Activated CD8-positive, alpha-beta T cell treated with anti-CD3 and anti-CD28 coated beads for 36 hours (primary cell): ENCODE measurements at places on chromosomes 16 and 17.

GRCh38 chr17:29807520-29808361 is 122.3 kb downstream of the SSH2 start:
- peak; percentile 81 for DNase-seq

DNA sequence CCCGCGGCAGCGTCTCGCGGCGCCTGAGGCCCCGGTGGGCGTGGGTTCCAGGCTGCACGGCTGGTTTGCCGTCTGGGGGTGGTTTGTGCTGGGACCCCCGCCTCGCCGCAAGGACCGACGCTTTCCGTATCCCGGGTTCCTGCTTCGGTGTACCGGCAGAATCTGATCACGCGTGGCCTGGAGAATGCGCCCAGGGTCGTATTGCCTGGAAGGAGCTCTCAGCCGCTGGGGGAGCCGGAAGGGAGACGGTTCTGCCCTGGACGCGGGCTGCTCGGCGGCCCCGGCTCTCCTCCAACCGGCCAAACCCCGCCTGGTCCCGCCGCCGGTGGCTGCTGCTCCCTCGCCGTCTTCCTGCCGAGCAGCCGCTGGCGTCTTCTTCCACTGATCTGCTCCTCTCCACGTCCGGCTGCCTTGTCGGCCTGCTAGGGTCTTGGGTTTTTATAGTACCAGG is 39.8 kb downstream of the ZNF778 start:
- DNase-seq, result peak; percentile 23

DNA sequence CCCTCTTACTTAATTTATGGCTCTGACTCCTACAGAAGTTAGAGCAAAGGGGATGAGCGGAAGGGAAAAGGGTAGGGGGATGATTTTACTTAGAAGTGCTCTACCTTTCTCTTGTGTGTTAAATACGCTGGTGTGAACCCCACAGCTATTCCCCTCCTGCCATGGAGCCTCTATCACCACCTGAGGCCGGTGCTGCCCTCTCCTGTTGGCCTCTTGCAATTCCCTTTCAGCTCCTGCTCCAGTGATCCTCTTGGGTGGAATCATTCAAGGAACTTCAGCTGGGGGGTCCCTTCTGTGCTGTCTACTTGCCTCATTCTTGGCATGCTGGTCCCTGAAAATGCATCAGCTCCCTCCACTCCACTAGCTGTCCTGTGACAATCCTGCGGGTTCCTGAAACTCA is 41.8 kb upstream of the CDH8 start:
- no peak for DNase-seq

- DNase-seq, result no peak
These were observed 351.7 kb upstream of the TNRC6C start for GRCh38 chr17:77606865-77607210.

DNA sequence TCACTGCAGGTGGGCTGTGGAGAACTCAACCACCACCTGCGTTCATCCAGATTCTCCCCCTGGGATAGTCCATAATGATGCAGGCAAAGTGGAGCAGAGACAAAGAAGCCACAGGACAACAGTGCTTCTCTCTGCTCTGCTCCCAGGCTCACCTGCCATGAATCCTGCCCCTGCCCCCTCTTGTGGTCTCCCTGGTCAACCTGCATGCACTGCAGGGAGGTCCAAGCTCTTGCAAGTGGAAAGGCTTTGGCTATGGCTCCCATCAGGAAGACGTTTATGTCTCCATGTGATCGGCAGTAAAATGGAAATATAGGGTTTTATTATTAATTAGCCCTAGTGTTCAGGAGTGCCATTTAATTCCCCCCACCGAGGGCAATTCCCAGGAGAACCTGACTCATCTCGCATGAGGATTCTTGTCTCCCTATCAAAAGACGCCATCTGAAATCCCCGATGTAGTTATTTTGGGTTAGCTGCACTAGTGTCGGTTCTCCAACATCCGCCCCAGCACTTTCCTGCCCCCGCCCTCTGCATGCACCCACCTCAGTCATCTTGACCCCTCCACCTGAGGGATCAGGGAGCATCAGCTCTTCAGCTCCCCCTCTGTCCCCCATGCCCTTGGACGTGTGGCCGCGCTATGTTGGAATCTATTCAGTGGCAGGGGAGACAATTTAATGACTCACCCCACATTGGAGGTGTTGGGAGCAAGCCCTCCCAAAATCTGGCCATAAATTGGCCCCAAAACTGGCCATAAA is 91.8 kb downstream of the KCNJ12 start:
- no peak for DNase-seq

- no peak for DNase-seq
These were observed 12.6 kb upstream of the MRPL38 start for GRCh38 chr17:75917141-75917916.

GRCh38 chr17:41540921-41541625 is 13.0 kb upstream of the KRT19 start:
- DNase-seq, result no peak

DNA sequence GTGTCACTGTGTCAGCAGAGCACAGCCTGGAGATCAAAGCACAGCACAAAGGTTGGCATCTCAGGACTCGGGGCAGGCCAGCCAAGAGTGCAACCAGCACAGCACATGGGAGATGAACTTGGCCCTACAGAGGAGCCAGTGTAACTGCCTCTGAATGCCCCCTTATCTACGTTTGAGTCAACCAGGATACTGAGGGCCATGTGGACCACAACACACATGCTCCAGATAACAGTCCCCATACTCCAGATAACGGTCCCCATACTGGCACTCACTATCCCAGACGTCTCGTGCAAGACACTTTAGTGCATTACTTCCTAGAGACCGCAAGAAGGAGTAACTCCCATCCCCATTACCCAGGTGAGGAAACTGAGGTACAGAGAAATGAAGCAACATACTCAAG is 88.2 kb downstream of the XYLT1 start:
- no peak for DNase-seq

GRCh38 chr17:1461198-1461944 is 5.3 kb upstream of the CRK start:
- no peak for DNase-seq

DNA sequence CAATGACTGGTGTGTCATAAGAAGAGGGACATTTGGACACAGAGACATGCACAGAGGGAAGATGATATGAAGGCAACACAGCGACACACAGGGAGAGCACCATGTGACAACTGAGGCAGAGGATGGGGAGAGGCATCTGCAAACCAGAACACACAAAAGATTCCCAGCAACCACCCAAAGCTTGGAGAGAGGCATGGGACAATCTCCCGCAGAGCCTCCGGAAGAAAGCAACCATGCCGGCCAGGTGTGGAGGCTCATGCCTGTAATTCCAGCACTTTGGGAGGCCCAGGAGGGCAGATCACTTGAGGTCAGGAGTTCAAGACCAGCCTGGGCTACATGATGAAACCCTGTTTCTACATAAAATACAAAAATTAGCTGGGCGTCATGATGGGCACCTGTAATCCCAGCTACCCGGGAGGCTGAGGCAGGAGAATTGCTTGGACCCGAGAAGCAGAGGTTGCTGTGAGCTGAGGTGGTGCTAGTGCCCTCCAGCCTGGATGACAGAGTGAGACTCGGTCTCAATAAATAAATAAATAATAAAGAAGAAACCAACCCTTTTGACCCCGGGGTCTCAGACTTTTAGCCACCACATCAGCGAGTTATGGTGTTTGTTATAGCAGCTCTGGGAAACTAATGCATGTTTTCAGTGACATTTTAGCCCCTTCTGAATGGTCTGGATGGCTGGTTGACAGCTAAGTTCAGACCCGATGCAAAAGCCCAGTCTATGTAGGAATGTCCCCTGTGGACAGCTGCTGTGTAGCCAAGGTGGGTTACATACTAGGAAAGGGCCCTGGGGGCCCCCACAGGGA is 13.8 kb upstream of the PLCG2 start:
- DNase-seq, result no peak

DNA sequence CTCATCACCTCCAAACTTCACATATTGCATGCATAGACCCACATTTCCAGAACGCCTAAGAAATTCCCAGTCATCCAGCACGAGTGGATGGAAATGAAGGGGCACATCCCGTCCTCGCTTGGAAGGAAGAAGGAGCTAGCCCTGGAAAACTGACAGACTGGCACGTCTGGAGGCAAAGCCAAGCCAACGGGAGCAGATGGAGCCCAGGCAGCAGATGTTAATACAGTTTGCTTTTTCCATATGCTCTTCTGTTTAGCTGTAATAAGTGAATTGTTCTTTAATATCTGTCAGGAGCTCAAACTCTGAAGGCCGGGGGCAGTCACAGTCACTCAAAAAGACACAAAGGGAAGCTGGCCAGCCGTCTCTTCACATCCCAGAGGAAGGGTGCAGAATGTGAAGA is 187.7 kb downstream of the XYLT1 start:
- DNase-seq, result no peak

- peak; percentile 54 for DNase-seq
These were observed 523 bp downstream of the KCTD2 start for GRCh38 chr17:75047398-75048098.

- DNase-seq, result no peak
These were observed 65.1 kb downstream of the WSCD1 start for GRCh38 chr17:6135236-6135635.

DNA sequence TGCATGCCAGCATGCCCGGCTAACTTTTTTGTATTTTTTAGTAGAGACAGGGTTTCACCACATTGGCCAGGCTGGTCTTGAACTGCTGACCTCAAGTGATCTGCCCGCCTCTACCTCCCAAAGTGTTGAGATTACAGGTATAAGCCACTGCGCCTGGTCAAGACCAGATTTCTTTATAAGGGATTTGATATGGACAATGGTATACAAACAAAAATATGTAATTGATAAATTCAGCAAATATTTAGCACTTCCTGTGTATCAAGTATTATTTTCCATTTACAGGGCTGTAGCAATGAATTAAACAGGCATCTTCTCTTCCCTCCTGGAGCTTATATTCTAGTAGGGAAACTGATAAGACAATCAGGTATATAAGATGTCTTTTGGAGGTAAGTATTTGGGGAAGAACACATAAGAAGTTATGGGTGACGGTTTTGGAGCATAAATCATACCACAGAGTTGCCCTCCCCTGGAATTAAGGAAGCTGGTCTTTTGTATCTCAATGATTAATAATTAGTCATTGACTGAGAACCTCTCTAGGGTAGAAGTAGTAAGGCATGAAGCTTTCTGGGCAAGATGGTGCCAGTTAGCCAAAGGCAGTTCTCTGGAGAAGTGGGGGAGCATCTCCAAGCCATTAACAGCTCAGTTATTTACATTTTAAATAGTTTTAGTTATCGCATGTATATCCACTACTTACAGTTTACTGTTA is 35.8 kb downstream of the TANC2 start:
- DNase-seq, result no peak

DNA sequence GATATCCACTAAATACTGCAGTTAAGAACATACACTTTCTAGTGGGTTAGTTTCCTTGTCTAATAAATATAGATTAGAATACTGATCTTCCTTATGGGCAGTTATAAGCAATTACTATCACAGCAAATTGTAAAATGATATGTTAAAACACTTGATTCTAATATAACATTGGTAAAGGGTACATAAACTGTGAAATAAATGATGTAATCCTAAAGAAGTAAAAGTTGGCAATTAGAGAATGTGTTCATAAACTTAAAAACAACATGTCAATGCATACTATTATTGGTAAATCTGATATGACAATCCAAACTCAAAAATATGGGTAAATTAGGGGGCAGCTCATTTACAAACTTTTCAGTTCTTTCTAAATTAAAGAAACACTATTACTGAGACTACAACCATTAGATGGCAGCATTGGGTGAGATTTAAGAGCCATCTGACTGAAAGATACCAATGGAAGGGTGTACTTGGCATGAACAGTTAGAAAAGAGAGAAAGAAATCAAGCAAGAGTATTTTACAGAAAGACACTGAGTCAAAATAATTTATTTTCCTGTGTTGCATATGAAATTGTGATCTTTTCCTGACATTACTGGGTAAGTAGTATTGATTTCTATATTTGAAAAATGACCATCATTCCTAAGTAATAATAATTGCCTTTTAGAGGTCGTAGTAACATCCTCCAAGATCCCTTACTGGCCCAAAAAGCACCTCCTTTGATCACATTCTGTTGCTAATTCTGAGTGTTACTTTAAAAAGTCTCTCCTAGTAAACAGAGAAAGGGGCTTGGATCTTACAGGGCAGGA is 119.6 kb downstream of the SPAG9 start:
- no peak for DNase-seq

- DNase-seq, result no peak
These were observed 3.0 kb downstream of the BAHCC1 start for GRCh38 chr17:81398176-81398831.

GRCh38 chr17:47644324-47644723 is 5.4 kb upstream of the KPNB1 start:
- DNase-seq, result no peak

- no peak for DNase-seq
These were observed 54.1 kb downstream of the CES1 start for GRCh38 chr16:55778757-55779156.

DNA sequence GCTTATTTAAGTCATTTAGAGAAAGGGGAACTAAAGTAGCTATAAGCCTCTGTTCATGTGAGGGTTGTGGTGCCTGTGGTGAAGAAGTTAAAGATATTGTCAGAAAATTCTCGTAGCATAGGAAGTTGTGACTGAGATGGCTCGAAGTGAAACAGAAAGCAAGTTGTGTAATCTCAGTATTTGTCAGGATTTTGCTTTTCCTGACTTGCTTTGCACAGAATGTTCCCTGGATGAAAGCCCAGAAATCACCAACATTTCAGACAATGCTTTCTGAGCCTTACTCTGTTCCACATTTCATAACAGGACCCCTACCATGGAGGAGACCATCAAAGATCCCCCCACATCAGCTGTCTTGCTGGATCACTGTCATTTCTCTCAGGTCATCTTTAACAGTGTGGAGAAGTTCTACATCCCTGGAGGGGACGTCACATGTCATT is 10.6 kb downstream of the CALCOCO2 start:
- DNase-seq, result peak; percentile 75

- DNase-seq, result no peak
These were observed 220.7 kb downstream of the ENGASE start for GRCh38 chr17:79295307-79295706.

DNA sequence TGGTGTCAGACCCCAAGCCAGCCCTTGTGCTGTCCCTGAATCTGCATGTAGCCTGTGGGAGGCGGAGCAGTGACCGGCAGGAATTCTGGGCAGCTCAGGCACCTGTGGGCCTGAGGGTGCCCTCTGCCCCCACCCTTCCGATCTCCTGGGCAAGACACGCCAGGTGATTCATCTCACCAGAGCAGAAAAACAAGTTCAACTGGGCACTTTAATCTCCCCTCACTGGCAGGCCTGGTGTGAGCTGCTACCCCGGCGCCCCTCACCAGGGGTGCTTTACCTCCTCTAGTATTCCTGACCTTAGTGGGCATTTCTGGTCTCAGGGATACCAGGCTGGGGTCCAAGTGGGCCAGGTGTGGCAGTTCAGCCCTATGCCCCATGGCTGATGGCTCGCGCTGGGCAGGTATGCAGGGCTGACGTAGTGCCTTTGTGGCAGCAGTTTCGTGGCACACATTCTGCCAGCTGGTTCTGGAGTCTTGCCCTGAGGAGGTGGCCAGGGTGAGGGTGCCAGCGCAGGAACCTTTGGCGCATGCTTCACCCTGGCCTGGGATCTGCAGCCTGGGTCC is 6.0 kb downstream of the ERBB2 start:
- no peak for DNase-seq
